ENCODE measurements at places on chromosomes 2 and 18.

- DNase-seq = no peak
Observed at GRCh38 chr2:120959426-120959825, 223.8 kb downstream of the GLI2 start.

DNA sequence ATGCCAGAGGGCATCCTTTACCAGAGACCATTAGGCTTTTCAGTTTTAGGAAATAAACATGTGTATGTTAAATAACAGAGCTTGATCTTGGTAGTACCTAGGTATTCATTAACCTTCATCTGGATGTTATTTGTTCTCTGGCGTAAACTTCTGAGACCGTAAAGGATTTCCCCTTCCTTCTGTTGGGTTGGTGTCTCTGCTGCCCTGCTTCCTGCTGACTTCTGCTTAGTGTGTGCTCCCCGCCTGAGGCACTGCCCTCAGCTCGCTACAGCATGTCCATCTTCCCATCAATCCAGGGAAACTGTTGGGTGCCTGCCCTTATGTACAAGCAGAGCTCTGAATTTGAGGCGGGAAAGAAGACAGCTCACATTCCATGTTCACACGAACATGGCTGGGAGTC, 177.9 kb downstream of the TPGS2 start:
- no peak for DNase-seq

DNA sequence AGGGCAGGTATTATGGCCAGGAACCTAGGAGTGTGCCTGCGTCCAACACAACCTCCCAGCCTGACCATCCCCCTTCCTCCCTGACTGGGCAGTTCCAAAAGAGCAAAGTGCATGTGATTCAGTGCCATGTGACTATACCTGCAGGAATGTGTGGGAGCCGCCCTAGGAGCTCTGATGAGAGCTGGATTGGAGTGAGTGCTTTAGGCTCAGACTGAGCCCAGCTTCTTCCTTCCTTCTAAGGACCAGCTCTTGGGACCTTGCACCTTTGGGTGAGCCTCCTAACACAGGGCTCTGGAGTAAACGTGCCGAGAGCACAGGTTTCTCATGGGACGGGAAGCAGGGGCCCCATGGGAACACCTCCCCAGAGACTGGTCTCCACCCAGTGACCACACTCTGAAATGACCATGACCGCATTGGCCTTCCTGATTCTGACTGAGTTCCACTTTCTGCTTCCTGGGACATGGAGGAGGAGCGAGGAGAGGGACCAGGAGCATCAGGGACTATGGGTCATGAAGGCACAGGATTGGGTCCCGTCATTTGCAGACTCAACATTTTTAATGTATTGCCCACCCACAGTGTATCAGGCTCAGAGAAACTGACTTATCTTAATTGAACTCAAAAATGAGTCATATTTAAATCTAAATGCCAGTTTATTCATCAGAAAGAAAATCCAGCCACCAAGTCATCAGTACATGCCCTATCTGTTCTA, 87.8 kb upstream of the BCL2L11 start:
- no peak for DNase-seq

DNA sequence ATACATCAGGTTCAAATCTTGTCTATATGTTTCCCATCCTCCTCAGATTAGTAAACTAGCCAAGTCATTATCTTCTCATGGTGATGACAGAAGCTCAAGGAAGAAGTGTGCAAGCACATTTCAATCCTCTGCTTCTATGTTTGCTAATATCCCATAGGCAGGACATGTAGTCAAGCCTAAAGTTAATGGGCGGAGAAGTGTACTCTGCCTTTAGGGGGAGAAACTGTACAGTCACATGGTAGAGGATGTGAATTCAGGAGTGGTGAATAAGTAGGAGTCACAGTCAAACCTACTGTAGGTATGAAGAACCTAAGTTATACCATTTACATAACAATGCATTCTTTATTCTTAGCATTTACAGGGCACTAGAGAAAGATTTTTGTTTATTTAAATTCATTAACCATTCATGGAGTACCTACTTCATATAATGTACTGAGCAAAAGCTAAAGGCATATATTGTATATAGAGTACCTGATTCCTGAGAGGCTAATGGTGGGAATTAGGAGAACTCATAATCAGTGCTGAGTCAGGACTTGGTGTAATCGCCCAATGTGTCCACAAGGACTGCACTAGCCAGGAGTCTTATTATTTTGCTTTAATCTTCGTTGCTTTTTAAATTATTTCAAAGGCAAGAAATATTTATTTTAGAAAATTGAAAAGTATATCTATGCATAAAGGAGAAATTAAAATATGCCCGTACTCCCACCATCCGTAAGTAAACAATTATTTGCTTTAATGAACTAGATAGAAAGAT, 394.3 kb upstream of the ETAA1 start:
- no peak for DNase-seq

- DNase-seq = no peak
Observed at GRCh38 chr2:218645126-218645525, 14.3 kb downstream of the ZNF142 start.

DNA sequence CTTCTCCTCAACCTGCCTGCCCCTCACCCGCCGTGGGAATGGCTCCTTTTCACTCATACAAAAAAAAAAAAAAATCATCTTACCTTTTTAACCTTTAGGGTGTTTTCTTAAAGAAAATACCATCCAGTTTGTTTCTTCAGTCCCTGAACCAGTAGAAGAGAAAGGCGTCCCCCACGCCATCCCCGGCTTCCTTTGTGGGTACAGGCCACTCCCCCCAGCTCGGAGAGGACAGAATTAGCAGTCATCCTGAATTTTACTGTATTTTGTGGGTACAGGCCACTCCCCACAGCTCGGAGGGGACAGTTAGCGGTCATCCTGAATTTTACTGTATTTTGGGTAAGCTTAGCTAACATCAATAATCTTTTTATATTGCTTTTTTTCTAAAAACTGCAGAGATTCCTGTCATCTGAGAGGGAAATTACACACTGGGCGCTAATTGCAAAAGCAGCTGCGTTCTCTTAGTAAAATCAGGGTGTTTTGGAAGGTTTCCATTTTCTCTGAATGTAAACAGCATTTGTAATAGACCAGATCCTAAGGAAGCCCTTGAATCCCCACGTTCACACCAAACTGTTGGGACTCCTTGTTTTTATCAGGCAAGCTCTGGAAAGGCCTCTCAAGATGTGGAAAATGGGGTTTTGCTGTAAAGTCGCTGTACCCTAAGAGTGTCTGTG, 72.5 kb downstream of the NFATC1 start:
- DNase-seq = no peak

DNA sequence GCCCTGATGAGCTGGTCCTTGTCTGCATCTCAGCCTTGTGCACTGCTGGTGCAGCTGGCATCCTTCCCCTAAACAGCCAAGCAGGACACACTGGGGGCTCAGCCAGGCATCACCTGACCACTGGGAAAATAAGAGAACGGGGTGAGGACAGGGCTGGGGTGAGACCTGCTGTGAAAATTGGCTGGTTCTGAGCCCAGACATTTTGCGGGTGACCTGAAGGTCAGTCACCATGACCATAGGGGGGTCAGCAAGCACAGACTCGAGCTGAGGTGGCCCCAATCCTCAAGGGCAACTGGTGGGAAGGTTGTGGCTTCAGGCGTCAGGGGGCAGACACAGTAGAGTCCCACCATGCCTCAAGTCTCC, 144.9 kb upstream of the TWIST2 start:
- no peak for DNase-seq

- DNase-seq = no peak
Observed at GRCh38 chr18:9734189-9734588, 26.1 kb downstream of the RAB31 start.

- no peak for DNase-seq
Observed at GRCh38 chr2:68487773-68488355, 20.5 kb downstream of the APLF start.

GRCh38 chr2:109230941-109231420, 102.0 kb downstream of the SH3RF3 start:
- DNase-seq = no peak

DNA sequence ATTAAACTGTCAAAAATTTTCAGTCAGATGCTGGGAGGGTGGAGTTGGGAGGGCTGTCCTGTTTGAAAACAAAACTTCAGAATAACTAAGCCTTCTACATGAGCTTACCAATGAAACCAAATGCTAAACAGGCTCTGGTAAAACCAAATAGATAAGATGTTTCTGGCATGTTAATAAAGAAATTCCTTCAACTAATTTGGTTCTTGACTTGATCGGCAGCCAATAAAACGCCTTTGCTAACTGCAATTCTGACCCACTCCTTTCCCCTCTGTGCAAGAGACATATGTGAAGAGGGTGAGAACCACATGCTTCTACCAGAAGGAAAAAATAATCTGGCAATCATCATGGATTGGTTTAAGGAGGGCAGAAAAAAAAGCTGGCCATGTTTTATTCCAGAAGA, 20.9 kb downstream of the MAP4K3 start:
- DNase-seq = no peak

GRCh38 chr18:34752056-34752455, 42.0 kb downstream of the DTNA start:
- DNase-seq = no peak

DNA sequence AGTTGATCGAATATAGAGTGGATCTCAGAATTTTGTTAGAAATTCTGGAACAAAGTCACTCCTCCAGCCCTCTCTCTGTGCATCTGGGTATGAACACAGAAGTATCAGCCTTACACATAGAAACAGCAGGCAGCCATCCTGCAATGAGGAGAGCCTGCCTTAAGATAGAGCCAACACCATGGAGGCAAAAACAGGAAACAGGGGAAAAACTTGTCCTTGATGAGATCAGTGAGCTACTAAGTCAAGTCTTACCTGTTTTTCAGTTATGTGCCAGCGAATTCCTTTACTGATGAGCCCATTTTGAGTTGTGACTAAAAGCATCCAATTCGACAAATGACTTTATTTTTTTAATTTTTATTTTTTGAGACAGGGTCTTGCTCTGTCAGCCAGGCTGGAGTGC, 26.6 kb upstream of the MREG start:
- no peak for DNase-seq

- no peak for DNase-seq
Observed at GRCh38 chr2:224252631-224253030, 149.3 kb downstream of the FAM124B start.

- no peak for DNase-seq
Observed at GRCh38 chr18:49618742-49619681, 57.2 kb downstream of the LIPG start.

DNA sequence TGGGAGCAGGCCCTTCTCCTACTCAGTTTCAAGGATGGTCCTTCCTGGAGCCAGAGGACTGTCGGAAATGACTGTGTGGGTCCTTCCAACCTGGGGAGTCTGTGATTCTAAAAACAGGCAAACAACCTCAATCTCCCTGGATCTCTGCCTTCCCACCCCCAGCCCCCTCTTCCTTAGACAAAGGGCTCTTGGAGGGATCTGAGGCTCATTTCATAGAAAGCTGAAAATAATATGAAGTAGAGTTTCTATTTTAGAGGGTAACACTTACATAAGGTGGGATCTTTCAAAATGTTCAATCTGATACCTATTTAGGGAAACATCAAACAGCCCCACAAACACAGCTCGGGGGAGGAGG, 69.4 kb downstream of the RHOB start:
- no peak for DNase-seq

GRCh38 chr2:6580982-6581381, 284.7 kb downstream of the CMPK2 start:
- DNase-seq = no peak

- DNase-seq = no peak
Observed at GRCh38 chr2:31239593-31240177, 5.7 kb downstream of the EHD3 start.

- DNase-seq = no peak
Observed at GRCh38 chr18:9825571-9826073, 60.2 kb upstream of the TXNDC2 start.

GRCh38 chr2:142445551-142446072, 314.8 kb upstream of the LRP1B start:
- DNase-seq = no peak

- no peak for DNase-seq
Observed at GRCh38 chr2:174344716-174345461, 10.1 kb downstream of the SP9 start.

GRCh38 chr2:8222979-8223694, 458.7 kb upstream of the ID2 start:
- DNase-seq = no peak

GRCh38 chr18:23020555-23021294, 87.6 kb downstream of the RBBP8 start:
- no peak for DNase-seq

DNA sequence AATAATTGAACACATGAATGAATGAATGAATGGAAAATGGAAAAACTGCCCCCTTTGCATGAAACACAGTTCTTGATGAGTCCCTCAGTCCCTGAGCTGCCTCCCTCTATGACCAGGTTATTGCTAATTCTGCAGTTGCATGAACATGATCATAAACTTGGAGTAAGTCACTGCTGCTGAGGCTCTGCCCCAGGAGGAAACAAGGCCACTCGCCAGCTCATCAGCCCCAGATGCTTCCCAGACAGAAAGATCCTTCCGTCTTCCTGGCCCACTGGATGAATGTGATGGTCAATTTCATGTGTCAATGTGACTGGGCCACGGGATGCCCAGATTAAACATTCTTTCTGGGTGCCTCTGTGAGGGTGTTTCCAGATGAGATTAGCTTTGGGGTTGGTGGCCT, 16.4 kb downstream of the GPR45 start:
- no peak for DNase-seq

GRCh38 chr2:200795028-200795440, 16.7 kb upstream of the BZW1 start:
- DNase-seq = no peak

GRCh38 chr2:65317841-65318240, 90.2 kb downstream of the ACTR2 start:
- DNase-seq = no peak

DNA sequence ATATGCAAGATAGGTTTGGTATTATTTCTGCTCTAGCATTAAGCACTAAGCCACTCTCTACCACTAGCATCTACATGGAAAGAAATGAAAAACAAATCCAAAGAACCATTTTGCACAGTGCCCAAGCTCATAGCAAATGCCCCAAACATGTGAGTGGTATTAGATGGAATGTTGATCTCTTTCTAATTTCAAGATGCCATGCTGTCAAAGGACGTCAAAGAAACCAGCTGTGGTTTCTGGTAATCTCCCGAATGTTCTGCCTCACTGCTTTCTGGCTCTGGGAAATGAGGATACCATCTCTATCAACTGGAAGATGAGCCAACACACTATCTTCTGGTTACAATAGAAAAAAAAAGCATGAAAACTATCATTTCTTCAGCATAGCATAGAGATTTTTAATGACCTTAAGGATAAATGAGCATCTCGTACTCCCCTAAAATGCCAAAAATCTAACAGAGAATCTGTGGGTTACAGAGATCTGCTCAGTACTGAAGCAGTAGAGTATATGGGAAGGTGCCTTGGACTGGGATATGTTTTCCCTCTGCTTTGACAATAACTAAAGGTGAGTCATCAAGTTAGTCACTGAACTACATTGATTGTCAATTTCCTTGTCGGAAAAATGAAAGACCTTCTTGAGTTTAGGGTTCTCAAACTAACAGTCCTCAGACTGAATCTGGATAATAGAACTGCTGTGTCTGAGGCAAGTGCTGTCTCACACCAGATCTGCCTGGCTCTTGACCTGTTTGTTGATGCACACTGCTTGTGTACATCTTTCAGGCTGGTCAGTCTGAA, 244.8 kb upstream of the NCKAP5 start:
- no peak for DNase-seq

- no peak for DNase-seq
Observed at GRCh38 chr2:203997980-203998809, 61.6 kb downstream of the ICOS start.
